Osteoblast (primary cell): ENCODE measurements at places on chromosomes 1 and 21. TPM values are rescaled to one million over a fixed set of nuclear protein-coding genes. Genes with fewer than 3 reads are reported as not detected.

GRCh38 chr1:43978551-43979260, at the start of gene B4GALT2:
Gene B4GALT2, plus strand, starts transcription at chr1:43979210. Its CDS starts 1,951 bp downstream, at chr1:43981161.
- peak; percentile 99 for DNase-seq

GRCh38 chr1:41455479-41456332, 28.8 kb downstream of the EDN2 start:
- peak; percentile 96 for DNase-seq

GRCh38 chr1:41739061-41739955, 179.4 kb downstream of the HIVEP3 start:
- DNase-seq: peak; percentile 93

DNA sequence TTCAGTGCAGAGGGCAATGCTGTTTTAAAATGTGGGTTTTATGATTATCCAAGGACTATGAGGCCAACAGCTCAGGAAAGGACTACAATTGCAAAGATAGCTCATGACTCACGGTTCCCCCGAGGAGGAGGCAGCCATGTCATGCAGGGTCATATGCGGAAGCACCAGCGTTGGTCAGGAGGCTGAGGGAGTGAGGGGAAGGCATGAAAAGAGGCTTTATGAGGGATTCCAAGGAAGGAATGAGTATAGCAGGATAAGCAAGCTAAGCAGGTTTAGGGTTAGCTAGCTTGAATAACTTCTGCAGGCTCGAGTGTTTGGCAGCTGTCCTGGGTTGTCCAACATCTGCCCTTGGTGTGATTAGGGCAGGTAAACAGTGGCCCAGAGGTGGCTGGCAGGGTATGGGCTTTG, 495.1 kb downstream of the SETD4 start:
- peak; percentile 78 for DNase-seq

- DNase-seq: no peak
These were observed 981 bp downstream of the CLDN14 start for GRCh38 chr21:36478941-36479340.

Gene PDE9A
- total RNA-seq: 0.36 TPM in 1 of 2 replicates, not detected in the other

Gene S100A7
- not detected in 2 replicates for total RNA-seq

DNA sequence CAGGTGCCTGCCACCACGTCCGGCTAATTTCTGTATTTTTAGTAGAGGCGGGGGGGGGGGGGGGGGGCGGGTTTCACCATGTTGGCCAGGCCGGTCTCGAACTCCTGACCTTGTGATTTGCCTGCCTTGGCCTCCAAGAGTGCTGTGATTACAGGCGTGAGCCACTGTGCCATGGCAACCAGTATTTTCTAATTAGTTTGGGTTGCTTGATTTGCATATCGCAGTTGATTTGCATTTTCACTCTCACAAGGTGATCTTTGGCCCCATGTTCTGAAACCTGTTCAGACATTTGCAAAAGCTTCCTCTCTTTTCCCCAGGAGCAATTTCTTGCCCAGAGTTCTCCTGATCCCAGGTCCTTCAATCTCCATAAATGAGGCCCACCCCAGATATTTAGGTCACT, 1.7 kb downstream of the TOR3A start:
- DNase-seq: no peak

Gene ATP1A1
- 120 and 122 TPM in 2 replicates for total RNA-seq

GRCh38 chr21:29725025-29725736, 214.6 kb downstream of the GRIK1 start:
- no peak for DNase-seq

- no peak for DNase-seq
These were observed 12.6 kb downstream of the MTF1 start for GRCh38 chr1:37846647-37847339.

DNA sequence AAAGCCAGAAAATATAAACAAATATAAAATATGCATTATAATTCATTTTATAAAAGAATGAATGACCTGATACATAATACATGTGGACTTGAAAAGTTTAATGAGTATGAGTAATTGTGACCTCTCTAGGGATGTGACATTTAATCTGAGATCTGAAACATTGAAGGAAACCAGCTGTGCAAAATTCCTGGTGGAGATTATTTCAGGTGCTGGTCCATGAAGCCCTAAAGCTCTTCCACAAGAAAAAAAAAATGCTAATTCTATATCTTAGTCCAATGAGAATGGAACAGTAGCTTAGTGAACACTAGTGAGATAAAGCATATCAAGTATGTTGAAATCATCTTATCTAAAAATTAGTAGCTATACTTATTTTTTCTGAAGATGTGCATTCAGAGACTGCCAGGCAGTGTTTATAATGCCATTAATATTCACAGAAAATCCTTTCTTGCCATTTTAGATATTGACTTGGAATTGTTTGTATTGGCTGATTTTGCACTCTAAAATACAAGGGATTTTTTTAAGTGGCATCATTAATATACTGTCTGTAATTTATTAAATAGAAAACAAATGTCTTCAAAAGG, 1485.9 kb downstream of the PLA2G4A start:
- peak; percentile 55 for DNase-seq

DNA sequence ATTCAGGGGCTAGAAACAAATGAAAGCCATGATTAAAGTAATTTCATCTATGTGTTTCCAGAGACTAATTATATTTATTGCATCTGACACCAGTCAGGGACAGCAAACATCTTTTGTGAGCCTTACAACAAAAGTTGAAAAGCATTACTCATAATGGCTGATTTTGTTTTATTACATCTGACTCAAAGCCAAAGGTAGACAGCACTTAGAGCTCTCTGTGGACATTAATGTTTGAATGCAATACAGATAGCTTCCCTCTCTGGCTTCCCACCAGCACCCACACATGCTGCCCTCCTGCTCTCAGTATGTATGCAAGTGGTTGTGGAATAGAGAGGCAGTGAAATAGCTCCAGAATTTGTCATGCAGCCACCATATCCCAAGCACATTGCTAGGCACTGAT, 198.7 kb downstream of the SETD4 start:
- DNase-seq: peak; percentile 55

Gene SLAMF7
- total RNA-seq: under 0.01 TPM in 1 of 2 replicates, not detected in the other

DNA sequence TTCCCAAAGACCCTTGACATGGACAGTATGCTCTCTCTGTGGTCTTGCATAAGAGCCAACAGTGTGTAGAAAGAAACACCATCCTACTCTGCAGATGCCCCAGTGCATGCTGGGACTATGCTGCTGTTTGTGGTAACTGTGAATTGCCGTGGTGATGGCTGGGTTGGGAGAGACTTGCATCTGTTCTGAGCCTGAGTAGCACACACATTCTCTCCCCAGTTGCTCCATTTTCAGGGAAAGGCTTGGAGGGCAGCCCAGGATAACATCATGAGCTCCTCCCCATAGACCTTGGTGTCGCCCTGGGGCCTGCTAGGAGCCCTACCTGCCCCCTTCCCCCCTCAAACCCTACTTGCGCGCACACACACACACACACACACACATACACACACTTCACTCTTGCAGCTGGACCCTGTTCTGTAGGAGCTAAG, 120.9 kb upstream of the IPO9 start:
- no peak for DNase-seq

Gene OR2T33
- total RNA-seq: not detected in 2 replicates

- DNase-seq: no peak
These were observed 18.8 kb downstream of the AVPR1B start for GRCh38 chr1:206098242-206098919.

DNA sequence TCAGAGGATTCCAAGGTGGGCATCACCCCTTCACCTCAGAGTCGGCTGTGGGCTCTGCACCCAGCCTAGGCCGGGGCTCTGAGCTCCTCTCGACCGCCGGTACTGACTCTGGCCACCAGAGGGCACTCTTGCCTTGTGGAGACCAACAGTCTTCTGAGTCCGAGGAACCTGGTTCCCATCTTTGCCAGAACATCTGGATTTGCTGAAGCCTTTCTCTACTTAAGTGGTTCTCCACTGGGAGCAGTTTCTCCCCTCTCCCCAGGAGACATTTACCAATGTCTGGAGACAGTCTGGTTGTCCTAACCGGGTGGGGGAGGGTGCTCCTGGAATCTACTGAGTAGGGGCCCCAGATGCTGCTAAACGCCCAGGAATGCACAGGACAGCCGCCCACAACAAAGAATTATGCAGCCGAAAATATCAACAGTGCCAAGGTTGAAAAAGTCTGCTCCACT, 9.4 kb downstream of the ETV3L start:
- DNase-seq: peak; percentile 98

Gene SLC25A24
- 41.3 and 42.3 TPM in 2 replicates for total RNA-seq

DNA sequence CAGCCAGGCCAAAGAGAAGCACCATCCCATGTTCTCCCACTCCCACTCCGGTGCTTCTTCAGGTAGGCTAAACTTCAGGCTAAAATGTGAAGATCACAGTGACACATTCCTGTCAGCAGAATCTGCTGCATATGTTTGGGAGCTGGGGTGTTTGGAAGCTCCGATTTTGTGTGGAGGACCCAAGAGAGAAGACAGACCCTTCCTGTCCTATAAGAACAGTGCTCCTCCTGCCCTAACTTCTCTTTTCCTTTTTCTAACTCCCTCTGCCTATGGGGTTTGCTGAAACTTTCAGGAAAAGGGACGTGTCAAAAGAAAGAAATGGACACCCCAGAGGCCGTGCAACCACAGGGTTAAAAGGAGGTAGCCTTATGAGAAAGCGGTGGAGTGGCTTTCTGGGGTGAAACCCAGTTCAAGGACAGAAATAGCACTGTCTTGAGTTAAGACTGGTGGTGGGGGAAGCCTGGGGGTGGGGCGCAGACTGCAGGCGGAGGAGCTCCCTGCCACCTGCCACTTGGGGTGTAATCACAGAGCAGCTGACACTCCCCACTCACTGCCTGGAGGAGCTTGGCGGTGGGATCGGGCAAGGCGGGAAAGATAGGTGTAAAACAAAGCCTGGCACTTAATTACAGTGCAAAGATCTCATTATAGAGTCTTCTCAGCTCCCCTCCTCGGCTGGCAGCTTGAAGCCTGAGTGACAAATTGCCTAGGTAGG, 645 bp upstream of the TLR5 start:
- DNase-seq: no peak

DNA sequence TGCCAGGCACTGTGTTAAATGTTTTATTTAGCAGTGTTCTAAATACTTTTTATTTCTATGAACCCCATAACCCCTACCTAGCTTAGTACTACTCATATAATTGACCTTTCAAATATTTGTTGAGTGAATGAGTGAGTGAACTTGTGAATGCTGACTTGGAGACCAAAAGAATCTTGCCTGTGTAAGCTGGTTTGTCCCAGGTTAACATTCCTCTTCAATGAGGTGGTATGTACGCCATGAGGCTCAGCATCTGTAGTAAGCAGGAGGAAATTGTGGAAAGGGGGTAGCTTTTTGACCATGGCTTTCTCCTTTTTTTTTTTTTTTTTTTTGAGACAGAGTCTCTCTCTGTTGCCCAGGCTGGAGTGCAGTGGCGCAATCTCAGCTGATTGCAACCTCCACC, 14.6 kb downstream of the MED18 start:
- DNase-seq: peak; percentile 58

DNA sequence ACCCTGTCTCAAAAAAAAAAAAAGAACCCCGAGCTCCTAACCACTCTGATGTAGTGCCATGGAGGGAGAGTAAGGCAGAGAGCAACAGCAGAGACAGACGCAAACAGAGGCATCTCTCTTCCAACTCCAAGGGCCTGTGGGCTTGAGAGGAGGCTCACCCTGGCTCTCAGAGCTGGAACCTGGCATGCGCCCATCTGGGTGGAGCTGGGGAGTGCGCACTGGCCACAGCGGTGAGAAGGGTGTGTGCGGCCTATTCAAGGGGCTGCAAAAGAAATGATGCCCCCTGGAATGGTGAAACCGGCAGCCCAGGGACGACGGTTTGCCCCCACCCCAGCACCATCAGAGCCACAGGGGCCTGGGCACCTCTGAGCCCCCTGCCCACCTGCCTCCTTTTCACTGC, 17.6 kb downstream of the COL8A2 start:
- DNase-seq: no peak

DNA sequence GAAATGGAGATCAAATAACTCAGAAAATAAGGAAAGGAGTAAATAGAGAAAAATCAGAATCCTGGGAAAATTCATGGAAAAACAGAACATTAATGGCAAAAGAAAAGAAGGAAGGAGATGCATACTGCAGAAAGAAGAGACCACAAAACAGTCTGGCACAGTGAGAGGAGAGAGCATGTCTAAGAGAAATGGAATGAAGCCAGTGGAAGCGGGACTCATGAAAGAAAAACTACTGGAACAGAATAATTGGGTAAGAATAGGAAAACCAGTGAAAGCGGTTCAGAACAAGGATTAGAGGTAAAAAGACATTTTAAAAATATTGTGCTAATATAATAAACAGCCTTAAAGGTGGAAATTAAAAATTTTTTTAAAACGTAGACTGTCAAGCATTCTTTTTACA, 93.6 kb upstream of the GREM2 start:
- DNase-seq: peak; percentile 45

GRCh38 chr1:181141431-181141910, 53.0 kb downstream of the IER5 start:
- peak; percentile 89 for DNase-seq

Gene DOCK7
- total RNA-seq: 73.8 and 91.3 TPM in 2 replicates

DNA sequence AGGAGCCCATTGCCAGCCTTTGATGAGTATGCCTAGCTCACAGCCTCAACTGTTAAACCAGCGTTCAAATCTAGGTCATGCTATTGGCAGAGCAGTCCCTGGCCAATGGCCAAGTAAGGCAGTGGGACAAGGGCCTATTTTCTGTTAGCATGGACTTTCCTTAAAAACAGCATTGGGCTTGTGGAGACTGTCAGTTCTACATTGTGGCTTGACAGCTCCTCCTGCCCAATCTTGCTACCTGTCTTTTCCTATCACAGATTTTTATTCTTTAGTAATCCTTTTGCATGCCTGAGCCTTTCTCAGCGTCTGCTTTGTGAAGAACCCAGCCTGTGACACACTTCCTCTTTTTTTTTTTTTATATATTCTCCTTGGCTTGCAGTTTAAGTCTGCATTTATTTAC, 56.4 kb downstream of the DIP2A start:
- DNase-seq: no peak

- DNase-seq: no peak
These were observed 166.8 kb upstream of the RUNX1 start for GRCh38 chr21:35215870-35216269.

Gene UBL4B
- total RNA-seq: 1.1 and 1.8 TPM in 2 replicates

DNA sequence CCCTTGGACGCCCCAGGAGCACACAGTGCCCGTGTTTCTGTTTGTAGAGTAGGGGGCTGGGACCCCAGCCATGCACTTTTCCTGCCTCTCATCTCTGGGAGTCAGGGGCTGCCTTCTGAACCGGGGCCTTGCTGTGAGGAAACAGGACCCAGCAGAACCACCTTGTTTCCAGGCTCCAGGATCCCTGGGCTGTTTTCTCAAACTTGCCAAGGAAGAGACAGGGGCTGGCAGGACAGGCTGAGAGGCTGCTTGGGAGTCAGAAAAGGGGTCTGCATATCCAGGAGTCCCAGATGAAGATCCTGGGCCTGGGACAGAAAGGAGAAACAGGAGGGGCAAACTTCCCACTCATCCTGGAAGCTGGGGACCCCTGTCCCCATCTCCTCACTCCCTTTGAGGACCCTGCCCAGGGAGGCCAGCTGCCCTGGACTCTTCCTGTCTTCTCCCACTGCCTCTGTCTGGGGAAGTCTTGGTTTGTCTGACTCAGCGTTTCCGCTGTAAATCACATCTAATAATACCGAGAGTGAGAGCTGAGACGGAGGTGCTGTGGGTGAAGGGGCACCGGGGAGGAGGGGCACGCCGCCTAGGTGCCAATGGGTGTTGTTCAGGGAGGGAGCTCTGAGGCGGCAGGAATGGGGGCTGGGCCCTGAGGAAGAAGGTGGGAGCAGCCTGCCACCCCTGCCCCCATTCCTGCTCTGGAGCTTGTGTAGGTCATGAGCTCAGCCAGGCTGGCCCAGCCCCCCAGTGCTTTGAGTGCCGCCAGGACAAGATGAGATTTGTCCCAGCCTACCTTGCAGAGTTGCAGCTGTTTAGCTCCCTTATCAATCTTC, 16.7 kb downstream of the POU3F1 start:
- DNase-seq: peak; percentile 95

Gene GRIK3
- total RNA-seq: not detected in 2 replicates
